NCI-H1930 (cell line): ENCODE measurements at places on chromosomes 2 and 18.

DNA sequence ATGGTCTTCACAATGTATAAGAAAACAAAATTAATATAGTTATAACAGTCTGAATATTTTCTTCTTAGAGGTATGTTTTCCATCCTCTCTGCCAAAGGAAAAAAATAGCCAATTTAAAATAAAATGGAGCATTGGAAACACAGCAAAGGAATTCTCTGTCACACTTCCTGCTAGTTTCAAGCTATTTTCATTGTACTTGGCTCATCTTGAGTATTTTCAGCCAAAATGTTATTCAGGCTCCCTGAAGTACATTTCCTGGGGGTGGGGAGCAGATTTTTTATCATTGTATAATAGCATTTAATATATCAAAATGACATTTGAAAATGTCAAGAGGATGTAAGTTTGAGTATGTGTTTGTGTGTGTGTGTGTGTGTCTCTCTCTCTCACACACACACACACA is 463.6 kb upstream of the REG3G start:
- no peak for DNase-seq

DNA sequence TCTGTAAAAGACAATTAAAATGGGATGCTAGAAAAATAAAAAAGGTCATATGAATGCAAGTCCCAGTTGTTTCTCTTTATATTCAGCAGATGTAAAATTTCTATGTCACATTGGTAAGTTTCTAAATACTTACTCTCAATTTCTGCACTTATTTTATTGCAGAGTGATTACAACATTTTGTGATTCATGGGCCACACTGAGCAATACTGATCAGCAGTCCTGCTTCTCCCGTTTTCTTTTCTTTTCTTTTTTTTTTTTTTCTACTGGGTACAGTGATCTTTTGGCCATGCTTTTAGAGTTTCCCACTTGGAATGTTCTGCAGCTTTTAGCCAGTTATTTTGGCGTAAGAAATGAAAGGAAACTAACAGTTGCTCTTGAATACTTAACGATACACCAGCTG is 38.8 kb downstream of the LIMS1 start:
- DNase-seq: no peak

GRCh38 chr2:176172007-176172894 is 15.1 kb downstream of the HOXD3 start:
- DNase-seq: no peak

GRCh38 chr2:8934338-8934737 is 69.1 kb downstream of the MBOAT2 start:
- no peak for DNase-seq

GRCh38 chr18:3935305-3935704 is 485.3 kb downstream of the TGIF1 start:
- DNase-seq: no peak

- no peak for DNase-seq
Measured at GRCh38 chr2:105779394-105779793, 34.7 kb downstream of the NCK2 start.

- DNase-seq: no peak
Measured at GRCh38 chr2:81894451-81894990, 1590.0 kb upstream of the LRRTM1 start.

GRCh38 chr2:82137441-82137840 is 1832.9 kb upstream of the LRRTM1 start:
- DNase-seq: no peak

- DNase-seq: no peak
Measured at GRCh38 chr2:42767080-42767898, 3.4 kb upstream of the OXER1 start.

- DNase-seq: no peak
Measured at GRCh38 chr2:199148076-199148845, 309.5 kb downstream of the SATB2 start.

DNA sequence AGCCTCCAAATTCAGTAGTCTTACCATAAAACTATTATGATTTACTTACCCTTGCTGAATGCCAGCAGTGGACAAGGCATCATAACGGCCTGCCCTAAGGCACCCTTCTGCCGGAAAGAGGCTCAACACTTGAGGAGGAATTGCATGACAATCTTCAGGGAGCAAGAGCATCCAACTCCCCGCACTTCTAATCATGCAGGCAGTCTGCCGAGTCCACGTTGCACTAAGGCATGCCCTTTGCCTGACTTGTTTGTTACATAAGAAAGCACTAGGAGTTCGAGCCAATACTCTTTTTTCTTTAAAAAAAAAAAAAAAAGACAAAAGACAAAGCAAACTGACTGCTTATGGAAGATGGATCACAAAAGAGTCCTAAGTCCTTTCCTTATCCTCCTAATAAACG is 17.9 kb upstream of the SPTBN1 start:
- DNase-seq: no peak

GRCh38 chr2:209463226-209463625 is 39.4 kb downstream of the MAP2 start:
- DNase-seq: no peak

DNA sequence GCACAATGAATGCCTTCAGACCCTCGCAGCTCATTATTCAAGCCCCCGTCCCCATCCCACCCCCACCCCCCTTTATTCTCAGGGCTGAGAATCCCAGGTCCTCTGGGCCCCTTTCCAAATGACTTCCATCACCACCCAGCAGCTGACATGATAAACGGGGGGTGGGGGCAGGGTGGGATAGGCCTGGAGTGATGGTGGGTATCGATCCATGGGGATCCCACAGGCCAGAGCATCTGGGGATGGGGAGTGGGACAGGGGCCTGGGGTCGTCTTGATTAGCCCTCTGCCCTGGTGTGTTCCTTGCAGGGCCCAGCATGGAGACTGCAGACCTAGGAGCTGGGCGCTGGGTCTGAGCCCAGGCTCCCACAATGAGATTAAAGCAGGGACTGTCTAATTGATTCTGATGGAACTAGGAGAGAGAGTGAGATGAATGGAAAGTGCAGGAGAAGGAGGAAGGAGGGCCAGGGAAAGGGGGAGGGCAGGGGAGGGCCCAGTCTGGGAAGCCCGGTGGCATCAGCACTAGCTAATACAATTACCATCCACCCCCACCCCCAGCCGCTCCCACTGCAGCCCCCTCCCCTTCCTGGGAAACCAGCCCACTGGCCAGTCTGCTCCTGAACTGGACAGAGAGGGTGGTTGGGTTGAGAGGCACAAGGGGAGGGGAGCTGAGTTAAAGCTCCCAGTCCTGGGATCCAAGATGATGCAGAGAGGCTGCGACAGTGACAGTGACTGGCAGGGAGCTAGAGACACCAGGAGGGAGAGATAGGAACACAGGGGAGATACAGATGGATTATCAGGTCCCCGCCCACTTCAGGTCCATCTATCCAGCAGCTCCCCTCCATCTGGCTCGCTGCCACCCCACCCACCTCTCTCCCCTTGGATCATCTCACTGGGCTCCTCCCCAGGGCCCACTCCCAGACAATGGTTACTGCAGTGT is 13.1 kb upstream of the TNS1 start:
- DNase-seq: no peak

- DNase-seq: no peak
Measured at GRCh38 chr2:232465061-232465460, 9.1 kb downstream of the ALPI start.

- DNase-seq: no peak
Measured at GRCh38 chr2:4515871-4516761, 812.7 kb downstream of the DCDC2C start.

DNA sequence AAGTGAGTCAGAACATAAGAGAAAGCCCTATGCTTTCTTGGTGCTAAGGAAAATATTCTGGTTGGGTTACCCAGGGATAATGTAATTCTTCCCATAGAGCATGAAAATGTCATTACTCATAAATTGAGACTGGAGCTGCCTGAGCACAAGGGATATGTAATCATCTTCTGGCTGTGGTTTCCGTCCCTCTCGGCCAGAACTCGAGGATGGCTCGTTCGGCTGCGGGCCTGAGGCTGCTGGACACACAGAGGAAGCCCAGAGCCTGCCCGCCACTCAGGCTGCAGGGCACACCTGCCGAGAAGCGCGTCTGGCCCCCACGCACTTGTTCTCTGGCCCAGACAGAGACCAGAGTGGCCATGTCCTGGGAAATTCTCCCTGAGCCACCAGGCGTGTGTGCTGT is 104.9 kb downstream of the ASAP2 start:
- DNase-seq: no peak

- DNase-seq: no peak
Measured at GRCh38 chr18:52822160-52822559, 482.2 kb downstream of the DCC start.

GRCh38 chr2:119691189-119691588 is 12.2 kb downstream of the TMEM177 start:
- DNase-seq: no peak

GRCh38 chr2:207775473-207775872 is 5.8 kb upstream of the FZD5 start:
- DNase-seq: no peak

- no peak for DNase-seq
Measured at GRCh38 chr2:149597050-149597667, 9.6 kb upstream of the MMADHC start.

- DNase-seq: no peak
Measured at GRCh38 chr2:1788478-1788959, 44.2 kb upstream of the PXDN start.

GRCh38 chr2:236265675-236266074 is 1.5 kb upstream of the ASB18 start:
- no peak for DNase-seq

DNA sequence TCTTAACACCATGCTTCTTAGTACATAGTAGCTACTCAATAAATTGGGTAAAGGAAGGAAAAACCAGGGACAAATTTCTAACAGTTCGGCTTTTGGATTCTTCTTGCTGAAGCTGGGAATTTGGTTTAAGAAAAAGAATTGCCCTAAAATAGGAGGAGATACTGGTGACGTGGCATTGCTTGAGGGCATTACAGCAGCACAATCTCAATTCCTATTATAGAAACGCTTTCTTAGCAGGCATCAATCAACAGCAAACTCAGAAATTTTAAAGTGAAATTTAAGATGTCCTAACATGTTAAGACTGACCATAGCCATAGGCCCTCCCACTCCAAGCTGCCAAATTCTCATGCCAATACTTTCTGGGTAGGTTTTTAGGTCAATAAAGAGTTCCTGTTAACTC is 169.5 kb downstream of the SRBD1 start:
- no peak for DNase-seq

- DNase-seq: peak; percentile 26
Measured at GRCh38 chr18:43789234-43790000, 512.1 kb upstream of the SYT4 start.

- DNase-seq: no peak
Measured at GRCh38 chr2:31946838-31947237, 64.0 kb downstream of the MEMO1 start.

- DNase-seq: no peak
Measured at GRCh38 chr2:29225814-29226213, 110.6 kb downstream of the CLIP4 start.

GRCh38 chr2:39150890-39151497 is 30.1 kb upstream of the SOS1 start:
- DNase-seq: no peak

DNA sequence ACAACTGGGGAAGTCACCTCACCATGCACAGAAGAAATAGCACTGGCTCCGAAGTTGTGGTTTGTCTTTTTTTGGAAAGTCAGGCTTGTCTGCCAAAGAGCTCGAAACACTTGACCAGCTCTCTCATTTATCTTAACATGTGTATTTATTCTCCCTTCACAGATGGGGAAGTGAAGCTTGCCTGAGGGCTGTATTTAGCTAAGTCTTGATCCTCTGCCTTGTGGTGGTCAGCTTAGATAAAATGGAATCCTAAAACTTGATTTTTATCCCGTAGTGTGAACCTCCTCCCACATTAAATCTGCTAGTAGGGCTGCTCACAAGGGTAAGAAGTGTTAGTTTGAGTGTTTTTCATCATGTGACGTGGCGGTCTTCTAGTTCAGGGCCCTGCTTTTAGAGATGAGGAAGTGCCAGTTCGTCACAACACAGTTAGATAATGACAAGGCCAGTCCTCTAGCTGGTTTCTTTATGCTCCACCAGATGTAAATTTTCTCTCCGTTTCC is 89.7 kb downstream of the TMEM247 start:
- no peak for DNase-seq

DNA sequence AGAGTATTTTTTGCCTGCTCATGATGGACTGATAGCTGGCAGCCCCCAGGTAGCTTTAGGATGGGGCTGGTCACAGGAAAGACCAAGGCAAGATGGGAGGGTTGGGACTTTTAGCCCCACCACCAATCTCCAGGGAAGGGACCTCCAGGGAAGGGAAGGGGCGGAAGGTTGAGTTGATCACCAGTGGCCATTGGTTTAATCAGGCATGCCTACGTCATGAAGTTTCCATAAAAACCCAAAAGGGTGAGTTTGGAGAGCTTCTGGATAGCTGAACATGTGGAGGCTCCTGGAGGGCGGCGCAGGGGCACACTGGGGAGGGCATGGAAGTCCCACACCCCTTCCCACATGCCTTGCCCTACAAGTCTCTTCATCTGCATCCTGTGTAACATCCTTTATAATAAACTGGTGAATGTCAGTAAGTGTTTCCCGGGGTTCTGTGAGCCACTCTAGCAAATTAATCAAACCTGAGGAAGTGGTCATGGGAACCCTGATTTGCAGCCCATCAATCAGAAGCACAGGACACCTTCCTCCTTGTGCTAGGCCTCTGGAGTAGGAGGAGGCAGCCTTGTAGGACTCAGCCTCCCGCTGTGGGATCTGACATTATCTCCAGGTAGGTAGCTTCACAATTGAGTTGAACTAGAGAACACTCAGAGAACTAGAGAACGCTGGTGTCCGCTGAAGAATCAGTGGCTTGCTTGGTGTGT is 30.3 kb downstream of the RAB31 start:
- DNase-seq: no peak

- no peak for DNase-seq
Measured at GRCh38 chr2:226803410-226803809, 3.8 kb upstream of the IRS1 start.

DNA sequence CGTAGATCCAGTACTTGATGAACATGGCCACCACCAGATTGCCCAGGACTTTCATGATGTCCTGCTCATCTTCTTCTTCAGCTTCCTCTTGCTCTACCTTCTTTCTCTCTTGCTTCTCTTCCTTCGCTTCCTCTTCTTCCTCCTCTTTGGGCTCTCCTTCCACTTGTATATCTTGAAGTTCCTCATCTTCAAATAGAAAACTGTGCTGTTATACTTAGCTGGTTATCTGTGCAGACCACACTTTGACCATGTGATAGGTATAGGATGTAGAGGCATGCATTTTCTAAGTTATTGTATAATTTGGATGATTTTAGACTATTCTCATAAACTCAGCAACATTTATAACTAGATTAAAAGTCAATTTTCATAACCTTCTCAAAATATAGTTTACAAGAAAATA is 263.4 kb downstream of the NAPG start:
- no peak for DNase-seq

DNA sequence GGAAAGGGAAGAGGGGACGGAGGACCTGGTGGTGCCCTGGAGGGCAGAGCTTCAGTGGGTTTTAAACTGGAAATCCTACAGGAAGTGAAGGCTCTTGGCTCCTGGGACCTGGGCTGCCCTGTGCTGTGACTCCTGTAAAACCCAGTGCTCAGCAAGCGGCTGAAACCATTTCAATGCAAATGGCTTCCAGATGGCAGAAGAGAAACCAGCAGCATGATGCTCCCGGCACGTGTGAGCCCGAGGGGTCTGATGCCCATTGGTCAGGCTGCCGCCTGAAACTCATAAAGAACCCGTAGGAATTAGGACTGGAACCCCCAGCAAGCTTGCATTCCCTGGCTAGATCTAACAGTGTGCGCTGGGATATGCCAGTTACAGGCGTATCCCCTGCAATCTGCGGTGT is 109.2 kb upstream of the THOC1 start:
- DNase-seq: no peak
